NCI-H774 (cell line): ENCODE measurements at places on chromosomes 7 and 10.

DNA sequence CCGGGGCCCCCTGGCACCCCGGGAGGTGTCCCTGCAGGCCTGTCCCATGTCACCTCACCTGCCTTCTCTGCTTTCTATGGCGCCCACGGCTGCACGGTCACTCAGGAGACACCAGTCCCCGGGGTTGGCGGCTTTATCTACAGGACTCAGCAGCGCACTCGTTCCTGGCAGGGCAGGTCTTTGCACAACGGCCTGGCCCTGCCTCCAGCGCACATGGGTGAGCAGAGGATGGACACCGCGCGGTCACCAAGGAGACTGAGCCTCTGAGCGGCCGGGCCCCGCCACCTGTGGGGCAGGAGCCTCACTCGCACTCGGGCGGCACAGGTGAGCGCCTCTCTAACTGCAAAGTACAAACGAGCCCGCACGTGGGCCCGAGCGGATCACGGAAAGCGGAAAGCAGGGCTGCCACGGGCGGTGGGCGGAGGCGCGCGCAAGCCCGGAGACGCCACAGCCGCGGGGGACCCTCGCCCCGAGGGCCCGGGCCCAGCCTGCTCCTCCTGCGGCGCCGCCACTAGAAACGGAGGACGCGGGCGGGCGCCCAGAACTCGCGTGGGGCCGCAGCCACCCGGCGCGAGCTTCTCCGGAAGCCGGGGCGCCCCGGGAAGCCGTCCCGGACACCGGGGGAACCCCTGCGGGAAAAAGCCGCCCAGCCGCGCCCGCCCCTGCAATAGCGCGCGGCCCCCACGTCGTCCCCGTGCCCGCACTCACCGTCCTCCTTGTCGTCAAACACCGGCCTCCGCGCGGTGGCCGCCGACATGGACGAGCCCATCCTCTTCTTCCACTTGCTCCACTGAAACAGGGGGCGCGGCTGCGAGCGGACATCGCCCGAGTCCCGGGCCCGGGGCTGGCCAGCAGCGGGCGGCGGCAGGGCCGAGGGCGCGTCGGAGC, 642 bp downstream of the STK32C start:
- DNase-seq: no peak

DNA sequence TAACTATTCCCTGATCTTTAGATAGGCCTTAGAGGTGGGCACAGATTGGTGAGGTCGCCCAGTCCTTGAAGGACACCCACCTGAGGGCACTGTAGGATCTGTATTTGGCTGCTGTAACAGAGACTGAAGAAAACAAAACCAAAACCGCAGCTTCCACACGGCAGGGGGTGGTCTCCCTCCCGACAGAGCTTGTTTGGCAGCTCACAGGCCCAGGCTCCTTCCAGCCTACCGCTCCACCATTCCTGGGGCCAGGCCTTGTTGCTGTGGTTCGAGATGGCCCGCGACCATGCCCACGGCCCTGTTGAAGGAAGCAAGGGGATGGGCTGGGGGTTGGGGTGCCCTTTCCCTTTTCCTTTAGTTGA, 30.4 kb downstream of the ZNF783 start:
- DNase-seq: no peak

DNA sequence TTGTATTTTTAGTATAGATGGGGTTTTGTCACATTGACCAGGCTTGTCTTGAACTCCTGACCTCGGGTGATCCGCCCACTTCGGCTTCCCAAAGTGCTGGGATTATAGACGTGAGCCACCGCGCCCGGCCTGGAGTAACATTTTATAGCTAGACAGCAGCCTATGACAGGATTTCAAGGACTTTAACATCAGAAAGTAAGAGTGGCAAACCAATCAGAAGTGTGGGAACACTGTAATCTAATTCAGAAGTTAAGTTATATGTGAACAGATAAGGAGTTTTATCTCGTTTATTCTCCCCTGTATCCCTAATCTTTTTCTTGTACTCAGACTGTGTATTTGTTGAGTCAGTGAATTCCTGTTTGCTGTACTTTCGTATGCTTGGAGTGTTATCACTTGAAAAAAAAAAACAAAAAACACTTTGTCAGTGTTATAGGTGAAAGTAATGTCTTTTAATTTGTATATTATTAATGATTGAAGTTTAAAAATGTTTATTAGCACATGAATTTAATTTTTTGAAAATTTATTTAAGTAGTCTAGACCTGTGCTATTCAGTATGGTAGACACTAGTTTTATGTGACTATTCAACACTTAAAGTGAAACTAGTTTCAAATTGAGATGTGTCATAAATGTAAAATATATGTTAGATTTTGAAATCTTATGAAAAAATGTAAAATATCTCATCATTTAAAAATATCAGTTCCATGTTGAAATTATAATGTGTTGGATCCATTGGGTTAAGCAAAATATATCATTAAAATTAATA, 38.6 kb downstream of the RSBN1L start:
- no peak for DNase-seq

GRCh38 chr10:77164616-77165311, 472.8 kb downstream of the KCNMA1 start:
- no peak for DNase-seq

GRCh38 chr10:116753759-116754158, 11.4 kb upstream of the HSPA12A start:
- DNase-seq: no peak

- DNase-seq: no peak
Measured at GRCh38 chr10:61389887-61390286, 63.3 kb downstream of the TMEM26 start.

DNA sequence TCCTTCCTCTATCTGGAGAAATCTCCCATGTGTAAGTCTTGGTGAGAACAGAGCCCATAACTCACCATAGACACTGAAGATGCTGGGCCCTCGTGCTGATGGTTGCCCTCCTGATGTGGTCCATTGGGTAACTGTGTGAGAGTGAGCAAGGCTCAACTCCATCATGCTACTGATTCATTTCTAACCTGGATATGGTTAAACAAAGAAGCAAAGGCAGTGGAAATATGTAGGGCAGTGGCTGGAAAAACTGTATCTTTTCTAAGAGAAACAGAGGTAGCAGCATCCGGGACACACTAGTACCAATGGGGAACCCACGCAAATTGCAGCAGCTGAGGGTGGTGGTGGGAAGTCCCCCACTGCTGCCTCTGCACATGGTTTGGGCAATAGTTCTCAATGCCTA, 221.7 kb downstream of the KLF6 start:
- no peak for DNase-seq

GRCh38 chr7:102024005-102024768, 206.8 kb downstream of the CUX1 start:
- no peak for DNase-seq

GRCh38 chr7:27168265-27168947, 3.1 kb upstream of the HOXA9 start:
- DNase-seq: no peak

GRCh38 chr10:3785851-3786271, 852 bp upstream of the KLF6 start:
- no peak for DNase-seq

DNA sequence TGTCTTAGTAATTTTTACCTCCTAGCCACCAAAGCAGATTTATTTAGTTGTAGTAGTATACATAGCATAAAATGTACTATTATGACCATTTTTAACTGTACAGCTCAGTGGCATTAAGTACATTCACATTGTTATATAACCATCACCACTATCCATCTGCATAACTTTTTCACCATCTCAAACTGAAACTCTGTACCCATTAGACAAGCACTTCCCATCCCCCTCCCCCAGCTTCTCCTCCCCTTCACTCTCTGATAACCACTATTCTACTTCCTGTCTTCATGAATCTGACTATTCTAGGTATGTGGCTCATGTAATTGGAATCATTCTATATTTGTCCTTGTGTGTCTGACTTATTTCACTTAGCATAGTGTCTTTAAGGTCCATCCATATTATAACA, 71.9 kb downstream of the MRPL32 start:
- DNase-seq: no peak

- DNase-seq: no peak
Measured at GRCh38 chr10:43680035-43680434, 31.4 kb upstream of the ZNF32 start.

GRCh38 chr7:98785929-98786571, 83.8 kb downstream of the TMEM130 start:
- no peak for DNase-seq

GRCh38 chr7:3367261-3367660, 66.2 kb downstream of the SDK1 start:
- DNase-seq: no peak

DNA sequence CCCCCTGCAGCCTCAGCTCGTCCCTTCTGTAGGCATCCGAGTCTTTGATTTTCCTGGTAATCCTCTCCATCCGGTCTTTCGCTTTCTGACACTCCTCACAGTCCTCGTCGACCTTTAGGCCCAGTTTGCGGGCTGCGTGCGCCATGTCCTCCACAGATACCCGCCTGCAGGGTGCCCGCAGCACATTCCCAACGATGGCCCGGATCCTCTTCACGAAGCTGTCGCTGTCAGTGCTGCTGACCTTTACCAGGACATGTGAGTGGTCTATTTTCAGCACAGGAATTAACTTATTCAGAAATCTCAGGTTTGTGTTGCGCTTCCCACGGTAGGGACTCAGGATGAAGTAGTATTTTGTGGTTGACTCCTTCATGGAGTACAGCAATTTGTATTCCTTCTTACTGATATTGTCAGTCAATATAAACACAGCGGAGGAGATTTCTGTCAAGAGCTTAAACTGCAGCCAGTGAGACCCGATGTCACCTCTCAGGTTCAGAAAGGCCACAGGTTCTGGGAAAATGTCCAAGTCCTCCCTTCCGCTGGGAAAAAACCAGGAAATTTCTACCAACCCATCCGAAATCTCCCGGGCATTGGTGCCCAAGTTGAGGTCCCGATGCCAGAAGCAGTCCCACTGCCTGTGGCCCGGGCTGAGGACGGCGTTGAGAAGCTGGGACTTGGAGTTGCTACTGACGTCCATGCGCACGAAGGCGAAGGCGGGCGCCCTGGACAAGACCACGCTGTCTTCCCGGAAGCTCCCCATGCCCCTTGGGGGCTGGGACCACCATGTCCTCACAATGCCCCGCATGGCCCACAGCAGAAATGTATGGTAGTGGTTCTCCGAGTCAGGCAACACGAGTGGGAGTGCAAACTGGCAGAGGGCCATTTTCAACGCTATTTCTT, 8.9 kb upstream of the MRPS24 start:
- no peak for DNase-seq

GRCh38 chr7:110974441-110974840, 116.5 kb upstream of the LRRN3 start:
- DNase-seq: no peak

GRCh38 chr7:73734619-73735527, 3.7 kb downstream of the ABHD11 start:
- DNase-seq: peak; percentile 55

DNA sequence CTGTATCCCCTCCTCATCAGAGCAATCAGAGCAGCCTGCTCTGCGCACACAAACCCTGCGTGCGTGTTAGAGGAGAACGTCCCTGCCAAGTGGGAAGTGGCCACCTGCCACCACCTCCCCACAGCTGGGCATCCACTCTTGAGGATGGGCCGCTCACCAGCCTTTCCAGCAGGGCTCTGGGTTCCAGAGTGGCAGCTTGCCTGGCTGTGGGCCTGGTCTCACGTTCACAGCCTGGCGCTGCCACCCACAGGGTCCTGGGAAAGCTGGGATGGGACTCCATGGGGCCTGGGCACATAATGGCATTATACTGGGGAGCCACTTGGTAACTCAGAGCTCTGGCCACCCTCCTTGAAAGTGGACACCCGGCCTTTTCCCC, 151.1 kb upstream of the PPP2R2D start:
- no peak for DNase-seq

- DNase-seq: no peak
Measured at GRCh38 chr10:86646933-86647332, 7.4 kb upstream of the OPN4 start.

GRCh38 chr10:21791276-21791675, 212.3 kb downstream of the DNAJC1 start:
- no peak for DNase-seq

- no peak for DNase-seq
Measured at GRCh38 chr10:110207805-110208613, 604 bp downstream of the MXI1 start.
